BJ (cell line): ENCODE measurements at places on chromosomes 2 and 18. TPM values are rescaled to one million over a fixed set of nuclear protein-coding genes. Genes with fewer than 3 reads are reported as not detected.

The ID2 gene
- polyA plus RNA-seq, result 196 and 242 TPM in 2 replicates

The GRHL1 gene
- polyA plus RNA-seq, result 1.7 TPM in 2 replicates

The ANXA4 gene
- polyA plus RNA-seq, result 127 and 133 TPM in 2 replicates

The TRIP12 gene
- 92.6 and 137 TPM in 2 replicates for polyA plus RNA-seq

The EPHA4 gene
- 57.2 and 63.2 TPM in 2 replicates for polyA plus RNA-seq

The BOLL gene
- not detected in 2 replicates for polyA plus RNA-seq

The REG3A gene
- not detected in 2 replicates for polyA plus RNA-seq

The SPATS2L gene
- 243 TPM in 2 replicates for polyA plus RNA-seq

The CRYGD gene
- polyA plus RNA-seq, result not detected in 2 replicates

The MC5R gene
- not detected in 2 replicates for polyA plus RNA-seq

The NTSR2 gene
- not detected in 2 replicates for polyA plus RNA-seq

The MAPRE3 gene
- polyA plus RNA-seq, result 12.0 and 15.3 TPM in 2 replicates

The POTEI gene
- not detected in 2 replicates for polyA plus RNA-seq

The OTOF gene
- 0.10 and 0.16 TPM in 2 replicates for polyA plus RNA-seq

The EVX2 gene
- not detected in 2 replicates for polyA plus RNA-seq

The LYPD1 gene
- polyA plus RNA-seq, result 9.2 and 9.6 TPM in 2 replicates

The TMEM150A gene
- 11.4 and 19.1 TPM in 2 replicates for polyA plus RNA-seq

The FOXD4L1 gene
- polyA plus RNA-seq, result 0.02 TPM in 1 of 2 replicates, not detected in the other

The CFAP65 gene
- polyA plus RNA-seq, result not detected in 2 replicates

The AAMP gene
- 65.1 and 84.9 TPM in 2 replicates for polyA plus RNA-seq

The APCDD1 gene
- 15.3 and 32.4 TPM in 2 replicates for polyA plus RNA-seq

The GREB1 gene
- polyA plus RNA-seq, result not detected in 2 replicates

The LOXL3 gene
- 95.8 and 130 TPM in 2 replicates for polyA plus RNA-seq
